AG08395 (cell line): ENCODE measurements at places on chromosomes 2 and 18.

DNA sequence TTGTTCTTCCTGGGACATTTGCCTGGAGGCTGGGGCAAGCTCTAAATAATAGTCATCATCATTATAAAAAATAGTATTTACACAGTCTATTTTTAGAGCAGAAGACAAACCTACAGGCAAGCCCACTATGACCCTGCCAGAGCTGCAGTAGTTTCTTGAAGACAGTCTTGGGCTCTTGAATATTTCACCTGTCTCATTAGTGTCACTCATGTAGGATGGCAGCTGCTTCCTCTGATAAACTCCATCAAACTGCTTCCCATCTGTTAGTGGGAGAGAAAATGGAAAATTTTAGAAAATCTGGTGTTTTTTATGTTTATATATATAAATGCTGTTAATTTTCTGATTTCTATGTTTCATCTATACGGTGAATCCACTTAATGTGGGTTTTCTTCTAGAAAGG, 8.5 kb upstream of the CYRIA start:
- no peak for DNase-seq

DNA sequence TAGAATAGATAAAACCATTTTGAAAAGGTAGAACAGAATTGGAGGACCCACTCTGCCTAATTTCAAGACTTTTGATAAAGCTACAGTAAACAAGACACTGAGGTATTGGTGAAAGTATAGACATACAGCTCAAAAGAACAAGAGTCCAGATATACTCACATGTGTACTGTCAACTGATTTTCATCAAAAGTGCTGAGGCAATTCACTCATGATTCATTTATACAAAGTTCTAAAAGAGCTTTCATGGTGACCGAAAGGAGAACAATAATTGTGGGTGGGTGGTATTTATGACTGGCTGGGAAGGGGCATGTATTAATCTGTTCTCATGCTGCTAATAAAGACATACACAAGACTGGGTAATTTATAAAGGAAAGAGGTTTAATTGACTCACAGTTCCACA, 7.3 kb downstream of the MAP4K3 start:
- DNase-seq: no peak

- no peak for DNase-seq
Measured at GRCh38 chr2:65473045-65473444, 40.6 kb upstream of the SPRED2 start.

- no peak for DNase-seq
Measured at GRCh38 chr2:108805032-108805431, 18.5 kb downstream of the CCDC138 start.

- no peak for DNase-seq
Measured at GRCh38 chr2:203739351-203739750, 32.9 kb downstream of the CD28 start.

DNA sequence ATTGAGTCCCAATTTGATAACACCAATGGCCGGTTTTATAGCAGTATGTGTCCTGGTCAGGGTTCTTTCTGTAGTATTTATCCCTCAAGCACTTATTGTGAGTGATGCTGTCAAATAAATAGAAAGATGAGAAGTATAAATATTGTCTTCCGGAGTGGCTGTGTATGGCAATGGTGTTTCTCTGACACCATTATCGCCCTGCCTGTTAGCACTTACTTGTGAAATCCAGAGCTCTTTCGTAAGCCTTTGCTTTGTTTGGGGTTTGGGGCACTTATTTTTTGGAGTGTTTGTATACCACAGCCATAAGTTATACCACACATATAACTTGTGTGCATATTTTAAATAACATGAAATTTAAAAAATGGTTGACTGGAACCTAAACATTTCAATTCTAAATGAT, 29.3 kb downstream of the CD8B2 start:
- no peak for DNase-seq
